AG04450 (cell line): ENCODE measurements at places on chromosomes 1 and 21.
A peak's percentile ranks its signal among the peaks of the same experiment; 100 is the strongest.

DNA sequence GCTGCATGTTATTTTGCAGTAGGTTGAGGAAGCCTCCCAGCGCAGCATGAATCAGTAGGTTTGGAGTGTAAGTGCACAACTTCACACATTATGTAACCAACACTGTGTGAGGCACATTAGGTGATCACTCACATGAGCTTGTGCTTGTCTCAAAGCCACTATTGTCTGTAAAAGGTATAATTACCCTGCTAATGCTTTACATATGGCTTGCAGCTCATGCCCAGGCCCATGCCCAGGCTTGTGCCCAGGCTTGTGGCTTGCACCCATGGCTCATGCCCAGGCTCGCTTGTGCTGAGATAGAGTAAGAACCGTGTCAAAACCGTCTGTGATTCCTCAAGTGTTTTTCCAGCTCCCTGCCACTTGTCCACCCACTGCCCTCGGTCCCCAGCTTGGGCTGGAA lies 596.3 kb downstream of the LTN1 start:
- DNase-seq: no peak

DNA sequence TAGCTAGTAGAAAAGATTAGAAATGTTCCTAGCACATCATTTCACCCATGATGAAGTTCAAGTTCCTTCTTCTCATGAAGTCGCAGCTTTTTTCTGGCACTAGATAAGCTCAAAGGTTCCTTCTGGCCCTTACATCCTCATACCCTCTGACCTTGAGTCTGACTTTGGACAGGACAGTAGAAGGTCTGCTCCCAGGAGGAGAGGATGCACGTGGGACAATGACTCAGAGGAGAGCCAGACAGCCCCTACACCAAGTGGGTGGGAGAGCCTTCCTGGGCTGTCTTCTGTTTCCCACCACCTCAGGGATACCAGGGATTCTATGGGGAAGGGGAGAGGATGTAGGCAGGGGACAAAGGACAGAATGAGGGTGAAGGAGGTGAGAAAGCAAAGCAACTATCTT lies 86.0 kb downstream of the HHIPL2 start:
- DNase-seq: no peak

DNA sequence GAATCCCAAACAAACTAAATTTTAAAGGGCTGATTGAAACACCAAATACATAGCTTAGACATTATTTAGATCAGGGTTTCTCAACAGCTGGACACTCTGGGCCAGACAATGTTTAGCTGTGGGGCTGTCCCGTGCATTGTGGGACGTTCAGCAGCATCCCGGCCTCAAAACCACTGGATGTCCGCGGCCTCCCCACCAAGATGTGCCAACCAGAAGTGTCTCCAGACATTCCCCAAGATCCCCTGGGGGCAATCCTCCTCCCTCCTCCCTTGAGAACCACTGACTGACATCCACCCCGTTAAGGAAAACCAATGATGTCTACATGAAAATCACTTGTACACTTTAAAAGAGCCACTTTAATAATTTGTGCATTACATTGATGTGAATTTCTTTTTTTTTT lies 38.4 kb downstream of the CLSTN1 start:
- no peak for DNase-seq

DNA sequence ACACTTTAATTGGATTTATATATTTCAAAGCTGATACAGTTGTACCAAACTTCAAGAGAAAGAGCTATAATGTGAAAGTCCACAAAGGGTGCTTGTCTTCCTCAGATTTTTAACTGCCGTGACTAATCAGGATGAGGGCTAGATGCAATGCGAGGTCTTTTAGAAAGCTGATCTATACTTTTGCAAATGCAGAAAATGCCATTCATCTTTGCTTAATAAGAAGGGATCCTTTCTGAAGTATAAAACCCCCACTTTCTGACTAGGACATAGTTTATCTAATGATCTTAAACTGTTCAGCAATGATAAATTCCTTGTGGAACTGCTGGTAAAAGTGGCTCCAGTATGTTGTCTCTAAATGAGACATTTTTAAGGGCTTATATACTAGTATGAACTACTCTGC lies 102.7 kb upstream of the NGF start:
- DNase-seq: no peak

GRCh38 chr1:6805004-6805416 lies 19.8 kb downstream of the CAMTA1 start:
- no peak for DNase-seq

DNA sequence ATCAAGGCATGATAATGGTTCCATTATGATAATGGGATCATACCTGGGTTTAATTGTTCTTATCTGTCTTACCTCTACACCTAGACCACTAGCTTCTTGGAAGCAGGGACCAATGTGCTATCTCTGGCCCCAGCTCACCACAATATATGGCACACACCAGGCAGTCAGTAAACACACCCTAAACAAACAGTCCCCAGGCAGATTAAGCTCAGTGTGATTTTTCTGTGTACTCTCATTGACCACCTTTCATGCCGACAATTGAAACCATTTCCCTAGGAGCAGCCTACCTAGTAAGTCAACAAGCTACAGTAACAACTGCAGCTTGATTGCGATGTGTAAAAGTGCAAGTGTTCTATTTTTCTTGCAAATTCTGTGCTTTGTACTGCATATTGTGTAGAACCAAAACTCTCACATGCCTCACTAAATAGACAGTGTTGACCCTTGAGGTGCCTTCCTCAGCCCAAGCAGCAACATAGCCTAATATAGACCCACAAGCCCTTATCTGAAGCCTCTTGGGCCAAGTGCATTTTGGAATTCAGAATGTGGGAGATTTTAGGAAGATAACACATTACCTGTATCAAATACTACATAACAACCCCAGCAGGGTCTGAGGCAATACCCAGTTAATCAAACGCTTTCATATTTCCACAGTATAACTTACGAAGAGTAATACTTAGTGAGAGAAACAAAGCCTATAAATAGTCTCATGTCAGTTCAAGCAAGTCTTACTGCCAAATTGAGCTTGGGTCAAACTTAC lies 32.0 kb downstream of the INPP5B start:
- no peak for DNase-seq

DNA sequence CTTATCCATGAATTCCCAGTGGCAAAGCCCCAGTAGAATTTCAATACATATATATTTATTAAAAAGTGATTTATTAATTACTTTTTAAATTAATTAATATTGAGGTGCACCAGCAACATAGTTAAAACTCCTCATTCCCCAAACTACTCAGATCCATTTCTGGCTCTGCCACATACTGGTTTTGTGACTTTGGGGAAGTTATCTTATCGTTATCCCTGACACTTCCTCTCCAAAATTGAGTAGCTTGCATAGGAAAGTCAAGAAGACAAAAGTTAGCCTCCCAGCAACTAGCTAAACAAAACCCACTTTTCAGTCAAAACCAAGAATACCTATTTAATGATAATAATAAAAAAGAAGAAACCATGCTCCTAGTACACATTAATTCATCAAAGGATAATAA lies 35.9 kb downstream of the TCP10L start:
- DNase-seq: no peak

- no peak for DNase-seq
Observed at GRCh38 chr1:58466630-58467241, 79.8 kb downstream of the OMA1 start.

DNA sequence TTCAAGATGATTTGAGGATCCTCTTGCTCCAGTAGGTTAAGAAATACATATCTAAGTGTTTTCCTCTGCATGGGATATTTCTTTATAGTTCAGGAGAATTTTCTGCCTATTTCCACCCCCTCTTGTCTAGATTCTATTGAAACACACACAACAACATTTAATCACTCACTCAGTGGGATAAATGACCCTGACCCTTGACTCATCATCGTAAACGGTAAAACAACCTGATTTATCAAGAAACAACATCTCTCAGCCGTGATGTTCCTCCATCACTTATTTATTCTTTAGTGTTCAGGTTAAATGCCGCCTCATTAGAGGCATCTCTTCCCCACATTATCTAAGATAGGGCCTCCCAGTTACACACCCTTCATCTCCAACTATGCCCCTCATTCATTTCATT lies 208.7 kb upstream of the FMN2 start:
- no peak for DNase-seq

DNA sequence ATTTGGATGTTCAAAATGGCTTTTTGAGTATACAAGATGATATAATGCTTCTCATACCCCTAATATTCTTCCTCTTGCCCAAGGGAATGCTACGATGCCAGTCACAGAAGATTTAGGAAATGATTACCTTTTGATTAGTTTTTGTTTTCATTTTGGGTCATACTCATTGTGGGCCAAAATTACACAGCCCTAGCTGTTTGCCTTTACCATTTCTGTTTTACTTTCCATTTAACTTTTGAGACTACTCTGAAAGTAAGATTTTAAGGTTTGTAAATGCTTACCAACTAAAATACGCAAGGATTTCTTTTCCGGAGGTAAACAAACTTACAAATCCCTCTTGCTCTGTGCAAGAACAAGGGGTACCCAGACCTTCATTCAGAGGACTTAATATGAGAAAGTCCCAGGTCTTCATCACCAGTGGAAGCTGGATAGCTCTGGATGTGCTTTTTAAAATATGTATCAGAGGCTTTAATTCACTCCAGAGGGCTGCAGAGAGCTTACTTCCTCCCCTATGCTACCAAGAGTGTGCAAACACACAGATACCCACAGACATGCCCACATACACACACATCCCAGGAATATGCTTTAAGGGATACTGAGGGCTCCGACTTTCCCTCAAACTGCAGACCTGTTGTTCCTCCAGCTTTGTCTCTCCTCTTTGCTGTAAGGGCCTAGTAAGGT lies 631.4 kb downstream of the SMYD3 start:
- no peak for DNase-seq

DNA sequence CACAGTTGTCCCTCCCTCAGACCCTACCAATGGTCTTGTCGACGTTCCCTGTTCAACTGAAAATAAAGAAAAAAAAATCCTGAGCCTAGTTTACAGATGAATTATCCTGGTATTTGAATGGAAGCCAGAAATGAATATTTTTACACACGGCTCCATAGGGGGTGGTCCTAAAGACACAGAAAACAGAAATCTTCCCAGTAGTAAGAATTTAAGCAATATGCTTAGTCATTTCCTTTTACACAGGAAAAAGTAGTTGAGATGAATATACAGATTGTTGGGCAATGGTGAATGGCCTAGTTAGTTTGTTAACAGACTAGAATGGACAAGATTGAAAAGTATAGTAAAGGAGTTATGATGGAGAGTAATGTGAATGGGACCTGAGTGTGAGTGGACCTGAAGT lies 67.4 kb downstream of the RGS18 start:
- DNase-seq: peak; percentile 23

DNA sequence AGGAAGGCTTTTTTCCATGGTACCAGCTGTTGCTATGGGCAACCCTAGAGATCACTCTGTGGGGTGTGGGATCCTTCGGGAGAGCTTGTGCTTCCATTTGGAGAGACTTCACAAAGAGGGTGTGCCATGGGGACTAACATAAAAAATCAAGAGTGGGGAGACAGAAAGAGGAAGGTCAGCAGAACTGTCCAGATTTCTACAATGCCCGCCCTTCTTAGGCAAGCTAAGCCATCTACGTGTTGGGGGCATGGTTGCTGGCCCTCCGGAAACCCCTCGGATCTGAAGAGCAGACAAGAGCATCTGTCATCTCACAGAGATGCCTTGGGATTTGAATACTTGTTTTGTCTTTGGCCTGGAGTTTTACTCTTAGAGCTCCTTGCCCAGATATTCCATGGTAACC lies 83.9 kb upstream of the ZNF648 start:
- DNase-seq: no peak

GRCh38 chr1:160519642-160520435 lies 3.2 kb downstream of the SLAMF6 start:
- DNase-seq: no peak

DNA sequence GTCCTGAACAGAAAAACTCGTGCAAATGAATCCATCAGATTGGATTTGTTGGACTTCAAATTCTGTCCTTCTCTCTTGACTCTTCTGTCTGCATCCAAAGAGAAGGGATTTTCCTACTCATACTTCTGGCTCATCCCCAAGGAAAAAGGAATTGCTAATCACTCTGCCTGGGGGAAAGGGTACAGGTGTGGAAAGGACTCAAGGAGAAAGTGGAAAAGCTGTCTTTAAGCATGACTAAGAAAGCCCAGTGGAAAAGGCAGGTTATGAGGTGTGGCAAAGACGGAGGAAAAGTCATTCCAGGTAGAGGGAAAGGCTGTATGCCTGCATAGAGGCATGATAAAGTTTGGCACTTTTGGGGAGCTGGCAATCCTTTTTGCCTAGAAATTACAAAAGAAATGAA lies 43.4 kb downstream of the PTGS2 start:
- DNase-seq: no peak

GRCh38 chr1:160214481-160215140 lies 9.4 kb downstream of the PEA15 start:
- DNase-seq: no peak

DNA sequence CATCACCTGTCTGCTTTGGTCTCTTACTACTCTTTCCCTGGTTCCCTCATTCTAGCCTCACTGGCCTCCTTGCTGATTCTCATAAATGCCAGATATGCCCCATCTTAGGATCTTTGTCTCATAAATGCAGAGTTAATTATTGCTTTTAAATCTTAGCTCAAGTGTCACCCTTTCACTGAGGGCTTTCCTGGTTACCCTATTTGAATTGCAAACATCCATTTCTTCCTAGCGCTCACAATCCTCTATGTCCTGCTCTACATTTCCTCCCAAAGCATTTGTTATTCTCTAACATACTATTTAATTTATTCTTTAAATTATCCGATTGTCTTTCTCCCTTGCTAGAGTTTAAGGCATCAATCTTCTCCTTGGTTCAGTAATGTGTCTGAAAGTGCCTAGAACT lies 296.5 kb upstream of the ADGRL4 start:
- no peak for DNase-seq

DNA sequence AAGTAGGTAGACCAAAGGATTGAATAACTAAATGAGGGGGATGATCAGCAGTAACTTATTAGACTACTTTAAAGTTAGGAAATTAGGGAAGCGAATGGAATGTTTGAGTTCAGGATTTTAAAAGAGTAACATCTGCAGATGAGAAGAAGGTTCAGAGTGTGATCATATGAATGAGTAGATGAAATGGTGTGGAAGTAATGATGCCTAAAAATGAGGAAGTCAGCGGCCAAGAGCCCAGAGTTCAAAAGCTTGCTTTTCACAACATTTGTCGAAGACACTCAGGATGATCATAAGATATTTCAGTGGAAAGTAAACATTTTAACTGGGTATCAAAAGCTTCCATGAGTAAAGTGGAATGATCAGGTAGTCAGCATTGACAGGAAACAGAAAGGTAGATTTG lies 299.4 kb downstream of the LRRIQ3 start:
- no peak for DNase-seq

- no peak for DNase-seq
Observed at GRCh38 chr1:182069028-182069466, 7.5 kb upstream of the ZNF648 start.

DNA sequence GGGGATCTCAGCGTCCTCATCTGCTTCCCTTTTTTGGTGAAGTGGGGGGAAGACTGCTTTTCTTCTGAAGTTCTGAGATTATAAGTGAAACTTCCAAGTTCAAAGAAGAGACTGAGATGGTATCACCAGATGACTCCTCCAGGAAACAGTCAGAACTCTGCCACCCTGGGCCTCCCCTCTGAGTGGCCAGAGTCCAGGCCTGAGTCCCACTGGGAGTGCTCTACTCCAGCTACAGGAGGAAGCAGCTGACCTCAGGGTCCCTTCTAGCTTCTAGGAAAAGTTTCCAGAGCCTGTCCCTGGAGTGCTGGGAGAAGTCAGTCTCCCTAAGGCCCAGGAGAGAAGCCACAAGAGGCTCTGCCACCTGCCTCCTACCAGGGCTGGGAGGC lies 104.7 kb downstream of the CASZ1 start:
- no peak for DNase-seq
